Umbilical cord (tissue), 2 donors: ENCODE measurements at places on chromosomes 3 and 15.
A peak's percentile ranks its signal among the peaks of the same experiment; 100 is the strongest.

DNA sequence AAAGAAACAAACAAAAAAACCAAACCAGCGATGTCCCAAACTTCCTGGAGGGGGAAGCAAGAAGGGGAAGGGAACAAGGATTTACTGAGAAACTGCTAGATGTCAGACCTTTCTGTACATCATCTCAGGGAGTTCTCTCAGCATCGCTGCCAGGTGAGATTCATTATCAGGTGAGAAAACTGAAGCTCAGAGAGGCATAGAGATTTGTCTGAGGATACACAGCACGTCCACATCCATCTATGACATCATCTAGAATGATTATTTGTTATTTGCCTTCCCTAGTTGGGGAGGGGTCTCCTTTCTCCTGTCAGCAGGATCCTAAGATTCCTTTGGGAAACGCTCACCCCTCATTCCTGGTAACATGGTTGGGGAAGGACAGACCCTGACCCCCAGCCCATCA, 57.1 kb upstream of the LINGO1 start:
- DNase-seq, result no peak

DNA sequence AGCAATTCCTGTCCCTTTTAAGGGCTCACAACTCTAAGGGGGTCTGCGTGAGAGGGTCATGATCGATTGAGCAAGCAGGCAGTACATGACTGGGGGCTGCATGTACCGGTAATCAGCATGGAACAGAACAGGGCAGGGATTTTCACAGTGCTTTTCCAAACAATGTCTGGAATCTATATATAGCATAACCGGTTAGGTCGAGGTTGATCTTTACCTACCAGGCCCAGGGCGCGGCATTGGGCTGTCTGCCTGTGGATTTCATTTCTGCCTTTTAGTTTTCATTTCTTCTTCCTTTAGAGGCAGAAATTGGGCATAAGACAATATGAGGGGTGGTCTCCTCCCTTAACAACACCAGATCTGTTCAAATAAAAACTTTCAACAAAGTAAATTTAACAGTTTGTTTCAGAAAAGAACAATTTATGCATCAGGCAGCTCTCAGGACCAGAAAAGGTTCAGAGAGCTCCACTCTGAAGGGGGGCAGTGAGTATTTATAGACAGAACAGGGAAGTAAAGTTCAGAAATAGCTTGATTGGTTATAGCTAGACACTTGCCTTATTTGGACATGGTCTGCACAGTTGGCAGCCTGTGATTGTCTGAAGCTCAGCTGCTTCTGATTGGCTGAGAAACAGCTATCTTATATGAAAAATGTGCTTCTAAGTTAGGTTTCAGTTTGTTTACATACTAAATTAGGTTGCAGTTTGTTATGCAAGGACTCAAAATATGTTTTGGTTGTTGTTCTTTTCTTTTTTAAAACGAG, 17.2 kb upstream of the B4GALT4 start:
- no peak for DNase-seq

GRCh38 chr3:159929171-159930141, 59.2 kb upstream of the IL12A start:
- DNase-seq, result peak; percentile 8

GRCh38 chr3:42717306-42717705, 14.7 kb upstream of the HHATL start:
- no peak for DNase-seq

DNA sequence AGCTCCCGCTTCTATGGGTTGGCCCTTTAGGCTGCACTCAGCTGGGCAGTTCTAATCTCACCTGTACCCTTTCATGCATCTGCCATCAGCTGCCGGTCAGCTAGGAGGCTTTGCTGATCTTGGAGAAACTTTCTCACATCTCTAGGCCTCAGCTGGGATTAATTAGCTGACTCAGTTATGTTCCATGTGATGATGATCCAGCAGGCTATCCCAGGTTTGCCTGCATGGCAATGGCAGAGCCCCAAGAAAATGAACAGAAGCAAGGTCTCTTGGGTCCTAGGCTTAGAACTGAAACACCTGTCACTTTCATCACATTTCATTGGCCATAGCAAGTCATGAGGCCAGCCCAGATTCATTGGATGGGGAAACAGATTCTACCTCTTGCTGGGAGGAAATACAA, 304.6 kb upstream of the TBC1D5 start:
- no peak for DNase-seq

DNA sequence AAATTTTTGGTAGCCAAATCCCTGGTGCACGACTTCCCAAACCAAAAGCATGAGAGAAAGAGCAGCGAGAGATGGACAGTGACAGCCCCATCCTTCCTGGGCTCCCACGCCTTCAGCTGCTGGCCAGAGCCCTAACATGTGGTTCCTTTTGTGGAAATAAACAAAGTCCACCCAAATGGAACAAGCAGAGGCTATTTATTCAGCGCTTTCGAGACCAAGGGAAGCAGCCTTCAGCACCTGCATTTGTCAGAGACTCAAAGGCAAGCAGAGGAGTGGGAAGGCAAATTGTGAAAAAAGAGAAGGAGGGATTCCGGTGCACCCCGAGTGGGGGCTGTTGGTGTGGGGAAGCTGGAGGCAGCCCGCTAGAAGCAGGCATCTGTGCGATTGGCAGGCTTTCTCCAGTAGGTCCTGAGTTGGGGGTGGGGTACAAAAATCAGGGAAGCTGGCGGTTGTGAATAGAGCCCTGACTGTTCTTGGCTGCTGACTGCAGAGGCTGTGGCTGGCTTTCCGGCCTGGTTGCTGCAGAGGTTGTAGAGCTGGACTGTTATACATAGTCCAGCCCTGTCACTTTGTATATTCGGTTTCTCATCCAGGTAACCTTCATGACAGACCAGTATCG, 427.2 kb downstream of the OCA2 start:
- DNase-seq, result no peak

DNA sequence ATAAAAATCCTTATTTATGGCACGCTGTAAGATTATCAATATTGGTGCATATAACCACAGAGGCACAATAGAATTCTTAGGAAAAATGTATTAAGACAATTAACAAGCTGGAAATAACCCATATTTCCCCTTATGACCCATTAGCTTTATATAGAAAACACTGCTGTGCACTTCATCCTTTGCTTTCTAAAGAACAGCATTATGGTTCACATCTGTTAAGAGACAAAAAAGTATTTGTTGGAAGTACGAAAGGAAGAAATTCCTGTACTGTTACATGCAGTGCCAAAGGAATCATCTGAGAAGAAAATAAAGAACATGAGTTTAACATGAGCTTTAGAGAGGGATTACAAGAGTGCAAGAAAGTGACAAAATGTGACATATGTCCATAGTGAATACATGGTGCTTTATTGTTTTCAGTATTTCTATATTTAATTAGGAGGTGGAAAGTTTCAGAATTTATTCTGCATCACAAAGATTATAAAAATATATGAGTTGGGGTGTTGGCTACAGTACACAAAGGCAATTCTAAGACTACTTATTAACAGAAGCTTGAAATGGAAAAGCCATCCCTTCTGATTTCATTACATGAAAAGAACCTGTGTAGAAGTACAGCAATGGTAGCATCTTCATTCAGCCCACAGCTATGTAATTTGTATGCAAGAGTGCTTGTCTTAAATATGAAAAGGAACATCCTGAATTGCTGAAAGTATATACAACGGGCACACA, 6.8 kb downstream of the UBE3A start:
- no peak for DNase-seq

DNA sequence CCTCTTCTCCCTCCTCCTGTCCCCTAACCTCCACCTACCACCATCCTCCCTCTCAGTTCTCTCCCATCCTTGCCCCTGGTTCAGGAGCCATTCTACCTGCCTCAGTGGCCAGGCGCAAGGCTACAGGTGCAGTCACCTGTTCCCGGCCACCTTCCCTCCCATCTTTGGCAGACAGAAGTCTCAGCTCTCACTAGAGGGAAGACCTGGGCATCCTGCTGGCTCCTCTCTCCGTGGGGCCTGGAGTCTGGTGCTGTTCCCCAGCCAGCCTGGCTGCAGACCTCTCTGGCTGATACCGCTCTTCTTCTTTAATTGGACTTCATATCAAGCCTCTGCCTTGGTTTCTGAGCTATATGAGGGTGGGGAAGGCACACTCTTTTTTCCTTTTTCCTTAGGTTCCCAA, 53.0 kb upstream of the SLC6A1 start:
- DNase-seq, result no peak

DNA sequence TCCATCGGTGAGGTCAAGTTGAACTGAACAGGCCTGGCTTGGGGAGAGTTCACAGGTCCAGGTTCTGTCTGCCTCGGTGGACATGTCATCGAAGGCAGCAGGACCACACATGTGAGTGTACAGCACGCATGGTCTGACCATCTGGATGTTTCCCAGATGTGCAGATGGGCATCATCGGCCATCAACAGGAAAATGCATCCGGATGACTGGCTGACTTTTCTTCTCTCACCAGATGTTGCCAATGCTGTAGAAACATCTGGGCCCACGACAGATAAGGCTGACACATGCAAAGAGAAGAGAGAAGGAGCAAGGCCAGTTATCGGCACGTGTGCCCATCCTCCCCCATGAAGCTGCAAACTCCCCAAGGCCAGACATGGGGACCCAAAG, 45.1 kb downstream of the NOX5 start:
- DNase-seq, result no peak

GRCh38 chr3:46416125-46416810, 9.2 kb downstream of the CCRL2 start:
- no peak for DNase-seq

GRCh38 chr3:45994419-45995235, 997 bp downstream of the FYCO1 start:
- DNase-seq, result no peak

GRCh38 chr3:161413127-161413854, 42.0 kb upstream of the SPTSSB start:
- peak; percentile 56 for DNase-seq

DNA sequence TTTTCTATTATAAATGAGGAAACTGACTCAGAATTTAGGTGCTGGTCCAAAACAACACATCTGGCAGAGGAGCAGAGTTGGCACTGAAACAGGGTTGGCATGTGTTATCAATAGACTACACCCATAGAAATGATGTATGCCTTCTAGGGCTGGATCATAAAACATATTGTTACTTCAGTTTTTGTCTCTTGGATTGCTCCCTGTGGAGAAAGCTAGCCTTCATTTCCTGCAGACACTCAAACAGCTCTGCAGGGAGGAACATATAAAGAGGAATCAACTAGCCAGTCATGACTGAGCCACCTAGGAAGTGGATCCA, 507 bp upstream of the MRPL3 start:
- DNase-seq, result no peak

DNA sequence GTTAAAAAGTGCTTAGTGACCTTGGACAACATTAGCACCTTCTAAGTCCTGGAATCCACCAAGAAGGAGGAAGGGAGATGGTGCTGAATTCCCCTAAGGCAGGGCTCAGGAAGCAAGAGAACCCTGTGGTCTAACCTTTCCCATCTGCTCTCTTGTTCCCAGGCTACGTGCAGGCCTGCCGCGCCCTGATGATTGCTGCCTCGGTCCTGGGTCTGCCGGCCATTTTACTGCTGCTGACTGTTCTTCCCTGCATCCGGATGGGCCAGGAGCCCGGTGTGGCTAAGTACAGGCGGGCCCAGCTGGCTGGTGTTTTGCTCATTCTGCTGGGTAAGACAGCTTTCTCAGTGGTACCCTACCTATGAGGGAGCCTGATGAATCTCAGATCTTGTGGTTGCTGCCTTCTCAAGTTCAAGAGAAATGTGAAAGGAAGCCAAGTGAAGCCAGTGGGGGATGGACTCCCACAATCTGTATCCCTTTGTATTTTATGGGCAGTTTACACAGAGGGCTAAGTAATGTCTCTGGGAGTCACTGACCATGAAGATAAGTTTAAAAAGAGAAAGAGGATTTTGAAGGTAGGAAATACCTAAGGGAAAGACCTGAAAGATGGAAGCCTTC, 4.4 kb downstream of the CLDN11 start:
- DNase-seq, result no peak

GRCh38 chr3:142724682-142725356, 985 bp downstream of the TRPC1 start:
- DNase-seq, result peak; percentile 17

DNA sequence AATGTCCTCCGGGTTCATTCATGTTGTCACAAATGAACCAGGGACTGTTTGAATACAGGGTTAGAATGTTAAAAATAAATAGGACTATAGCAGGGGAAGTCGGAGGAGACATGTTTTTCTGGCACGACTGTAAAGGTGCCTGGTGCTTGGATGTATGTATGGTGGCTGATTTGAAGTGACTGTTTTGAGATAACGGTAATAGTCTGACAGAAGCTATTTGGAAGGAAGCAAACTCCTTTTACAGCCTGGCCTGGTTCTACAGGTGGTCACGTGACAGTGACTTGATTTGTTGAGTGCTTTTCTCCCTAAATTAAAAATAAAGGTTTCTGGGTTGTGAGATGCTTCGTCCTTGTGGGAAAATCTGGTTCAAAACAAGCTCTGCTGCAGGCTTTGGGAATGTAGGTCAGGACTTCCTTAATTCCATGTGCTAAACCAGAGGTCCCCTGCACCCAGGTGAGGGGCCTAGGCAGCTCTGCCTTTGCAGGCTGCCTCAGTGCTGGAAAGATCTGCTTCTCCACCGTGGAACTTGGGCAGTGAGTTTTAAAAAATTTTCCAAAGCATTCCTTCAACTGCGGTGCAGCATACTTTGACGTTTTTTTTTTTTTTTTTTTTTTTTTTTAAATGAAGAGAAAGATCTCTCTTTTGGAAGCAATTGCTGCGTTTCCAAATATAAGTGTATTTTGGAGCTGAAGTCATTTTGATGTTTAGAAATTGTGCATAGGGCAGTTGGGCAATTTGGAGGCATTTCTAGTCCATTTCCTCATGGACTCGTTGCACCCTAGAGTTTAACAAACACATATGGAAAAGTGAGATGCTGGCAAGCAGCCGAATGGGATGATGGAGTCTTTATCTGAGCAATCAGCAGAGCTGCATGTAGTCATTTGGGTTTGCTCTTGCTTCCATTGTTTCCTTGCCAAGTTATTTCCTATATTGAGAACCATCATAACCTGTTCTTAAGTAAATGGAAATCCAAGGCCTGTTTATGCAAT, 30.9 kb downstream of the ITPR1 start:
- peak; percentile 68 for DNase-seq

- no peak for DNase-seq
Observed at GRCh38 chr3:156536524-156537316, 18.2 kb downstream of the SSR3 start.

- DNase-seq, result no peak
Observed at GRCh38 chr3:48514431-48515227, 10.7 kb upstream of the SHISA5 start.

- DNase-seq, result no peak
Observed at GRCh38 chr3:52978109-52978754, 67.6 kb downstream of the SFMBT1 start.

- DNase-seq, result no peak
Observed at GRCh38 chr3:189490337-189490736, 140.9 kb upstream of the TP63 start.

- no peak for DNase-seq
Observed at GRCh38 chr3:140910860-140911259, 30.8 kb upstream of the SLC25A36 start.

GRCh38 chr3:100245927-100246326, 14.9 kb upstream of the TBC1D23 start:
- no peak for DNase-seq
